ENCODE measurements at places on chromosomes 6 and 20.

- no peak for DNase-seq
Observed at GRCh38 chr20:19347943-19348456, 135.6 kb downstream of the SLC24A3 start.

DNA sequence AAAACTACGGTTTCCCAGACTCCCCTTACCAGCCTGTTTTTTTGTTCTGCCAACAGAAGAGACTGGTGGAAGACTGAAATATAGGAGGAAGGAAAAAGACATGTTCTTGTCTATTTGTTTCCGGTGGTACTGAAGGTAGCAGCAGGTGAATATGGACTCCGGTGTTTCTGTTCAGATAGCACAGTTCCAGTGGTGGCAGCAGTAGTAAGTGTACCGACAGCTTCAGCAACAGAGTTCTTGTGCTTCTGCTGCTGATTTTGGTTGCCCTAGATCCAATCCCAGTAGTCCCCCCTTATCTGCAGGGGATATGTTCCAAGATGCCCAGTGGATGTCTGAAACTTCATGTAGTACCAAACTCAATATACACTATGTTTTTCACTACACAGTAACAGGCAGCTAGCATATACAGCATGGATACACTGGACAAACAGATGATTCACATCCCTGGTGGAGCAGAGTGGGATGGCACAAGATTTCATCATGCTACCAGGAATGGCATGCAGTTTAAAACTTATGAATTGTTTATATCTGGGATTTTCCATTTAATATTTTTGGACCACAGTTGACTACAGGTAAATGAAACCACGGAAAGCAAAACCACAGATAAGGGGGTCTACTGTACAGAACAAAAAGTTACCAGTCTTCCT, 301.8 kb downstream of the BTBD9 start:
- no peak for DNase-seq

- no peak for DNase-seq
Observed at GRCh38 chr6:144955859-144956258, 670.7 kb downstream of the UTRN start.

DNA sequence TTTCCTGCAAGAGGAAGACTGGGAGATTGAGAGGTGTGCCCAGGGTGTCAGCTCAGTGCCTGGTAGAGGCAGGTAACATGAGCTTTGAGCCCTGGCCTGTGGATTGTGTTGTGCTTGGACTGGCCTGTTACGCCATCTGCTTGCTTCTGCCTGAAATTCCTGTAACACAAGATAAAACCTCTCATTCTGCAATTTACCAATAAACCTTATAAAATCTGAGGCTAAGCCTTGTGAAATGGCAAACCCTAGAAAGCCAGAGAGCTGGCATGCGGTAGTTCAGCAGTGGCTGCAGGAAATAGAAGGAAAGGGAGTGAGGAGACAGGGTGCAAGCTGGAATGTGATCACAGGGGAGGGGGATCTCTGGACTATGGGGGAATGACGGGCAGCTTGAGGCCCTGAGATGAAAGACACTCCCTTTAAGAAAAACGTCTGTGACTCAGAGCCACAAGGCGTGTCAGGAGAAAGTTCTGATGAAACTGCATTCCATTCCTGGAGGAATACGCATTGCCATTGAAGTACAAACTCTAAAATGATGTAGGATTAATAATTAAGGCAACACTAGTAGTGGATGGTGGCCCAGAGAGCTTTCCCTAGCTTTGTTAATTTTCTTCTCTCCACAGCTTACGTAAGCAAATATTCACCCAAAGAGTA, 26.3 kb upstream of the TFAP2A start:
- DNase-seq, result no peak

DNA sequence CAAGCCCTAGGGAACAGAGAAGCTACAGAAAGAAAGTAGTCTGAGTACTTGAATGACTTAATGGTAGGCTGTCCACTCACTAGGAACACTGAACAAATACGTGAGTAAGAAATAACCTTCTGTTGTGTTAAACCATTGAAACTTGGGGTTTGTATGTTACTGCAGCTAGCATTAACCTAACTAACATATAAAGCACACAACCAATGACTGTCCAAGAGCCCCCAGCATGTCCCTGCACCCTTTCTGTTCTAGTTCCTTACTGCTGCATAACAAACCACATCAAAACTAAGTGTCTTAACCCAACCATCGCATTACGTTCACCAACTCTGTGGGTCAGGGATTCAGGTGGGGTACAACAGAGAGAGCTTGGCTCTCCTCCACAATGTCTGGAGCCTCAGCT, 10.5 kb upstream of the RNF8 start:
- no peak for DNase-seq

GRCh38 chr20:63863798-63864544, 1.1 kb upstream of the TPD52L2 start:
- no peak for DNase-seq

GRCh38 chr20:54025251-54025771, 45.1 kb downstream of the BCAS1 start:
- DNase-seq, result no peak

- DNase-seq, result no peak
Observed at GRCh38 chr6:155694419-155694790, 238.8 kb upstream of the NOX3 start.

- DNase-seq, result no peak
Observed at GRCh38 chr6:83633149-83633548, 75.8 kb downstream of the SNAP91 start.

DNA sequence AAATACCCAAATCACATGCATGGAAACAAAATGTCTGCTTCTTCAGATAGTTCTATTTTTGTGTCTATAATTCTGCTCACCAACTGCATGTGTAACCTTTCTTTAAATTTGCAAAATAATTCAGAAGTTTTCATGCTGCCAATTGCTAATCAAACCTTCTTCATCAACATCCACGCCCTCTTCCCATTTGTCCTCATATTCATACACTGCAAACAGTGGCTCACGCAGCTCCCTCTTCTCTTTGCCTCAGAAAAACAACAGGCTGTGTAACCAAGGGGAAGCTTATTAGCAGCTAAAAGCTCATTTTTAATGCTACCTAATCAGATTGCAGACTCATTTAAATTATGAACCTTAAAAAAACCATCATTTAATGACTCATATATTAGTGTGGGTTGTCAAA, 555.0 kb upstream of the EPHA7 start:
- no peak for DNase-seq

DNA sequence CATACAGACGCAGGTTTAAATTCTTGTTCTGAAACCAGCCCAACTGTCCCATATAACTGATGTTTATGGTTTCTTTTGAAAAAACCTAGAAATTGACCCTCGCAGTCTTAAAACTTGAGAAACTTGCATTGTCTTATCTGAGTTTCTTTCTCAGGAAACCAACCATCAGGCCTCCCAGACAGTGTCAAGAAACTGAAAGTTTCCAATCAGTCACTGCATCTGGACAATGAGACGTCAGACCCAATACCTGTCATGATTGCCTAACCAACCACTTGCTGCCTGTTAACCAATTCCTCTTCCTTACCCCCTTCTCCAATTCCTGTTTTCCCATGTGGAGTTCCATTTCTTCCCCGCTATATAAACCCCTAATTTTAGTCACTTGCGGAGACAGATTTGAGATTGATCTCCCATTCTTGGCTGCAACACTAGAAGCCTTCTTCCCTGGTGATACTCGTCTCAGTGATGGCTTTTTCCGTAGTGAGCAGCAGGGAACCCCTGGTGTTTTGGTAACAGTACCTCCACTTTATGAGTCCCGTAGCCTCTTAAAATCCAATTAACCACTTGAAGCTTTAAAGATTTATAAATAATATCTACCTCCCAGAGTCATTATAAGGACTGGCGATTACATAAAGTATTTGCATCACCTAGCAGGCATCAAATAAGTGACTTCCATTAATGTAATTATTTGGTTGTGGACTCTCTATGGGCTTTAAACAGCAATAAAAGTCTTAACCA, 49.3 kb downstream of the GPR63 start:
- DNase-seq, result no peak

DNA sequence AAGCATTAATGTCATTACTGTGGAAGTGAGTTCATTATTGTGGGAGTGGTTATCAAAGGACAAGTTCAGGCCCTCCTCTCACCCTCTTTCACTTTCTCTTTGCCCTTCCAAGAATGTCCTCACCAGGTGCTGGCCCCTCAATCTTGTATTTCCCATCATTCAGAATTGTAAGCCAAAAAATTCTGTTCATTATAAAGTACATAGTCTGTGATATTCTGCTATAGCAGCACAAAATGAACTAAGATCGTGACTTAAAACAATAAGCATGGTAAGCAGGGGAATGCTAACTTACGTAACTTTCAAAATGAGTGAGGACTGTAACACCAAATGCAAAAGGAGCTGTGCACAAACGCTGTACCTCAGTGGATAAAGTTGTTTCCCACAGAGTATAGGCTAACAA, 515.7 kb upstream of the BTBD3 start:
- DNase-seq, result no peak

- no peak for DNase-seq
Observed at GRCh38 chr20:53216478-53216855, 244.3 kb downstream of the TSHZ2 start.

DNA sequence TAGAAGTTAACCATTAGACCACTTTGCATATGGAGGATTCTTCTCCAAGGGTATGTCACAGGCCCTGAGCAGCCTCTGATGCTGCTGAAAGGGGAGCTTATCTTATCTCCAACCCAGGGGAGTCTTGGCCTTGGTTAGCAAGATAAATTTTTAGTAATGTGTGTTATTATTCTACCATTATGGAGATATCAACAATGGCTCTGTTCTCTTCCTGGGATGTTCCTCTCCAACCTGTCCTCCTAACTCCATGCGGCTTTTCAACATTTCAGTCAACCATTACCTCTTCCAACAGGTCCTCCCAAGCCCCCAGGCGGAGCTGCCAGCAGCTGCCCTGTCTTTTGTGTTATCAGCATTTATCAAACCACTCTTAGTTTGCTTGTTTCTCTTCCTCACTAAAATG, 48.4 kb upstream of the FOXC1 start:
- no peak for DNase-seq

DNA sequence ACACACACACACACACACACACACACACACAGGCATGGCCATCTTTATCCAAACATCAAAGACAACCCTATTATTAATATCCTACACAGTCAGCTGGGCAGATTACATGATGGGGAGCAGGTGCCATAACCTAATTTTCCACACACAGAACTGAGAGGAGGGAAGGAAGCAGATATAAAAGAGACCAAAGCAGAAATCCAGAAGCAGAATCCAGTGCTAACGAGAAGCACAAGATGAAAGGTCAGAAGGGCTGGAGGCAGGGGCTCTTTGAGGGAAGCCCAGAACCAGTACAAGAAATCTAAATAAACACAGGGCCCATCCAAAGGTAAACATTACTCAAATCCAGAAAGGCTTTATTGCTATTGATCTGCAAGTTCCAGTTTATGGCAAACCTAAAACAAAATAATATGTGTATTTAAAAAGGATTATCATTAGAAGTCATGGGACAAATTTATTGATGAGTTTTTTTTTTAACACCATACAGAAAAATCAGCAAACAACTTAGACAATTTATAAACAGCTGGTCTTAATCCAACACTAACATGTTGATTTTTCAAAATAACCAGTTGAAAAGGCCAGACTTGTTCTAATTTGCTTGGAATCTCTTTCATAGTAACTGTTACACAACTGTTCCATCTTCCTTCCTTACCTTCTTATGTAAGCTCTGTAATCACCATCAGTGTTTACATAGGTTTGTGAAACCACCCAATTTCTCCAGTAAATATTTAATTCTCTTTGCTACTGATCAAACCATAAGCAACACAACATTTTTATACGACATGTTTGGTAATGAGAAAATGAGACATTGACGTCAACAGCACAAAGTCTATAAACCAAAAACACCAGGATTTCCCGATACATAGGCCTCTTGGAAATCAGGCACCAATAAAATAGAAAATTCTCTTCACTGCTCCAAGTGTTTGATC, 34.2 kb downstream of the SLC23A2 start:
- no peak for DNase-seq

DNA sequence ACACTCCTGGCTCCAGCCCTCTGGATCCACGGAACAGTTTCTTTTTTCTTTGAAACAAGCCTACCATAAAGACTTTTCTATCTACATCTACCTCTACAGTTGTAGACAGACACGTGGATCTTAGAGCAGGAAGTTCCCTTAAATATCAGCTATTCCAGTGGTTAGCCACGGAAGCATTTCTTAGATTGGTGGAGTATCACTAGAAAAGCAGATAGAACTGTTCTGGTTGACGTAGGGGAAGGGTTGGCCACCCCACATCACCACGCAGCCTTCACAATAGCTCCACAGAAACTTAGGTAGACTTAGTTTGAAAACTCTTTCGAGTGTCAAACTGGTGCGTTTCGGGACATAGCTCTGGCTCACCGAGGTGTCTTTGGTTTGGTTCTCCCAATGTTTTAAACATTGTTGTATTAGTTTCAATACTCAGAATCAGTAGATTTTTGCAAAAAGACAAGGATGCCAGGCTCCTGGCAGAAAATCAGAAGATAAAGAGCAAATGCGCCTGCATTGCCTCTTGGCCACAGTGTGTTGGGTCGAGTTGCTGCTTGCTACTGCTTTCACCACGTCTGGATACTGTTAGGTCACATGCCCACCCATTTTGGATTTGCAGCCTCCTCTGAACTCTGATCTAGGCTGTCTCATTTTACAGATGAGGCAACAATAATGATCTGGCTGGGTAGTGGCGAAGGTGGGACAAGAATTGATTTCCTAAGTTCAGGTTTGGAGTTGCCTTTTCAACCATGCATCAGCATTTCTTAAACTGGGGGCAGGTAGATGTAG, 71.5 kb upstream of the DTNBP1 start:
- DNase-seq, result no peak

- no peak for DNase-seq
Observed at GRCh38 chr20:59568509-59569024, 35.8 kb upstream of the PHACTR3 start.

DNA sequence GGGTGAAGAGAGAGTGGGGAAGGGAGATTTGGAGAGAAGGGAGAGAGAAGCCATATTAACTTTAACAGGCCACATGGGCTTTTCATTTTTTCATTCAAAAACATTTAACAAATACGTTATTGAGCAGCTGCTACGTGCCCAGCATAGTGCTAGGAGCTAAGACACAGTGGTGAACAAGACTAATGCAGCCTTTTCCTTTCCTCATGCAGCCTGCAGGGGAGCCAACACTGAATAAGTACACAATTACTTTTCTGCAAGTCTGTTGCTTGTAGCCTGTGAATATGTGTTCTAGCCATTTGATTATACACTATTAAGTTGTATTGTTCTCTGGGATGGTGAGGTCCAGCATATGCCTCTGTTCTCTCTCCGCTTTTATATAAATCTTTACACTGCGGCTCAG, 1.9 kb upstream of the BLOC1S5 start:
- no peak for DNase-seq

DNA sequence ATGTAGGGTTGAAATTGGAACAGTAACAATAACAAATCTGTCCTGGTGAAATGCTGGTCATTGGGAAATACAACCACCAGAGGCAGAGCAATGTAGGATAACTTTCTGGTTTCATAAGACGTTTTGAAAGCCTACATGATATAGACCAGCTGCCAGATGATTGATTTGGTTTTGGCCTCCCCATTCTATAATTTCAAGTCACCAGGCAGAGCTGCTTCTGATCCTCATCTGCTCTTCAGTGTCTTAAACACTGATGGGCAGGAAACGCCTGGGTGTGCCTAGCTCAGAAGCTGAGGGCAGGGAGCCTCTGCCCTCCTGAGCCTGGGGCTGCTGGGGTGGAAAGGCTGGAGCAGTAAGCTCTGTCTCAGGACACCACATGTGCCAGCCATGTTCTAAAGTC, 24.5 kb downstream of the DHX35 start:
- DNase-seq, result no peak

GRCh38 chr20:51100617-51101016, 77.7 kb upstream of the KCNG1 start:
- DNase-seq, result no peak

Data from substantia nigra (tissue), 51 donors.